NCI-H2029 treated with DMSO at 0.1 percent for 48 hours (cell line): ENCODE measurements at places on chromosomes 5 and 9.

- no peak for DNase-seq
Observed at GRCh38 chr9:125075997-125076396, 67.3 kb downstream of the SCAI start.

GRCh38 chr9:87875831-87876545, 6.7 kb upstream of the SPATA31E1 start:
- DNase-seq: no peak

- DNase-seq: no peak
Observed at GRCh38 chr9:129878291-129878690, 43.0 kb downstream of the USP20 start.

GRCh38 chr5:20029266-20029665, 41.3 kb upstream of the CDH18 start:
- DNase-seq: no peak

DNA sequence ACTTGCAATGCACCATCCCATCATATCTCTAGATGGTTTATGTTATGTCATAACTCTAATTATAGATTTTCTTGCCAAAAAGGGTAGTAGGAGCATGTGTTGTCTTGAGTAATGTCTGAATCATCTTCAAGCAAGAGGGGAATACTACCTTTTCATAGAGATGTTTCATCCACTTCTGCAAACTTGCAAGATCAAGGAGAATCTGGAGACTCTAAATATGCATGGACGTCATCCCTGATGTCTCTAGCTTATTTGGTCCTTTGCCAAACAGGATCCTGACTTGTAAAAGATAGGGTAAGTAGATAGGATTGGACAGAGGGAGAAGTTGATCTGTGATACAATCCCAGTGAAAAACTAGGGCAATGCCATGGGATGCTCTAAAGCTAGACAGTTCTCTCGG, 246.5 kb downstream of the DMRTA1 start:
- no peak for DNase-seq

GRCh38 chr5:52657247-52657645, 130.5 kb upstream of the ITGA1 start:
- DNase-seq: peak; percentile 57

DNA sequence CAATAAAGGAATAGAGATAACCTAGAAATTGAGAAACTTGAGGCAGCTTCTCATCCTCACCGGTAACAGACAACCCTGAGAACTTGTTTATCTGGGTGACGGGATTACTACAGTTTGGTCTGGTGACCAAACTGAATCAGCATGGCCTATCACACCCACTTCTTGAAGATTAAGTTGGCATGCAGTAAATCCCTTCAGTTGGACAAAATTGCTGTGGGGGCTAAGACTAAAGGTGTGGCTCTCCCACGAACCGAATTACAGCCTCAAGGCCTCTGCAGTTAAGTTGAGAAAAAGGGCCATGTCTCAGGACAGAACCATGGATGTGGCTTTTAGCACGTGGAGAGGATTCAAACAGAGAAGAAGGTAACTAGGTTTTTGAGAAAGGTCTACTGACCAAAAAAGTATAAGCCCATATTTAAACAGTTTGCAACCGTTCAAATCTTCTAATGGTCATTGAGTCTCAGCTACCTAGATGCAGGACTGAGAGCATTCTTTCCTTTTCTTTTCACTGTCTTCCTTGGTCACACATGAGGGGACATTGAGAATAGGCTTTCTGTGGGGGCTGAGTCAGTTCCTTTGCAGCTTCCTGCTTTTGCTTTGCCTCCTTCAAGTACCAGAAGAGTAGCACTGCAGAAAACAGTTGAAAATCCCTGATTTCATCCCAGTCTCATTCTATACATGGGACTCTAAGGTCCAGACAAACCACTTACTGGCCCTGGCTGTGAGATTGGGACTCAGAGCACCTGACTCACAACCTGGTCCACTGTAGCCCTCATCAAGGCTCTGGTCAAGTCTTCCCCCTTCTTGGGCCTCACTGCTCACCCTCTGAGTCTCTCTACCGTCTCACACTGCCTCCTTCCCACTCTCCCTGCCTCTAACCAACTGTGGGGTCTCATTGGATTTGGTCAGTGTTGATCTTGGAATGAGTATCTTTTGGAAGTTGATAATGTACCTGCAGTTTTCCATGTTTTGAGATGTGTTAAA, 30.9 kb downstream of the PDE6A start:
- DNase-seq: no peak

DNA sequence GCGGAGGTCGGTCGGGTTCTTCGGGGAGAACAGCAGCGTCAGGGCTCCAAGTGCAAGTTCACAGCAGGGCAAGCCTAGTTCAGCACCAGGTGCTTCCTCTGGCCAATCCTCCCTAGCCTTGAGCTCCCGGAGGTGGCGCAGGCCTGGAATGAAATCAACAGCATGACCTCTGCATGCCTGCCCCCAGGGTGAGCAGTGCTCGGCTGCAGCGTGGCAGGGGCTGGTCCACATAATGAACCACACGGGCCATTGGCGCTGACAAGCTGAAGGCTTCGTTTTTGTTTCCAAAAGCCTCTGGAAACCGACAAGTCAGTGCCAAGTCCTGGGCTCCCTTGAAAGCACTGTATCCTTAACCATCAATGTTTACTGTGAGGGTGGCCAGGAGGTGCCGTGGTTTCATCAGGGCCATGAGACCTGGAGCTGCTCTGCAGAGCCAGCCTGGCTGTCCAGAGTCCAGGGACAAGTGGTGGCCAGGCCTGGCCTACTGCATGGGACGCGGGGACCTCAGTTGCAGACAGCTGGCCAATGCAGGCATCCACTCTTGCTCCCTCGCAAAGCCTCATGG, 2.1 kb upstream of the INPP5E start:
- no peak for DNase-seq

GRCh38 chr5:127998950-127999615, 84.5 kb upstream of the SLC12A2 start:
- DNase-seq: no peak

GRCh38 chr9:96084331-96084734, 208.8 kb downstream of the ERCC6L2 start:
- no peak for DNase-seq

DNA sequence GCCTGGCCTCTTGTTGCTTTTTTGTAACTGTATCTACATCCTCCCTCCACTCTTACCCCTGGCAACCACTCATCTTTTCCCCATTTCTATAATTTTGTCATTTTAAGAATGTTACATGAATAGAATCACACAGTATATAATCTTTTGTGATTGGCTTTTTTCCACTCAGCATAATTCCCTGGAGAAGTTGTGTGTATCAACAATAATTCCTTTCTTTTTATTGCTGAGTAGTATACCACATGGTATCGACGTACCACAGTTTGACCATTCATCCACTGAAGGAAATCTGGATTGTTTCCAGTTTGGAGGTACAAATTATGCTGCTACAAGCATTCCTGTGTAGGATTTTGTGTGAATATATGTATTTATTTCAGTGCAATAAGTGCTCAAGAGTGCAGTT, 21.7 kb upstream of the ENTREP1 start:
- DNase-seq: no peak

DNA sequence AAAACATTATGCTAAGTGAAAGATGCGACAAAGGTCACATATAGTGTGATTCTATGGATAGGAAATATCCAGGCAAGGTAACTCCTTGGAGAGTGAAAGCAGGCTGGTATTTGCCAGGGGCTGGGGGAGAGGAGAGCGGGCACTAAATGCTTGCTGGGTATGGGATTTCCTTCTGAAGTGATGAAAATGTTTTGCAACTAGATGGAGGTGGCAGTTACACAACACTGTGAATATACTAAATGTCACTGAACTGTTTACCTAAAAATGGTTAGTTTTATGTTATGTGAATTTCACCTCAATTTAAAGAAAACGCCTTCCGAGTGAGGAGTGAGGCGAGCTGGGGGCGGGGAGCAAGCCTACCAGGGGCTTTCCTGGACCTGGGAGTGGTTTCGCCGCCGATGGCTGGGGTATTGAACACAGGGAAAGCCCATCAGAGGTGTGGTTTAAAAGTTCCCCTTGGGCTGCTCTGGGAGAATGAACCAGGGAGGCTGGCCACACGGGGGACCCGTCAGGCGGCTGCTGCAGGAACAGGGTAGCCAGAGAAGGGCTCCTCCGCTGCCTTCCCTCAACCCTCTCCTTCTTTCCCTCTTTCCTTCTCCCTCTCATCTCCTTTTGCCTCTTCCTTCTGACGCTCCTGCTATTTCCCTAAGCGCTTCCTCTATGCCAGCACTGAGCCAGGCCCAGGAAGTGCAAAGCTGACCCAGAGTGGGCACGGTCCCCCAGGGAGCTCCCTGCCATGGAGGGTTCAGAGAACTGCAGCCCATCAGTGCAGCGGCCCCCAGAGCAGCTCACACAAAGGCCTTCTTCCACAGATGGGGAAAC, 4.9 kb downstream of the AKNA start:
- no peak for DNase-seq

DNA sequence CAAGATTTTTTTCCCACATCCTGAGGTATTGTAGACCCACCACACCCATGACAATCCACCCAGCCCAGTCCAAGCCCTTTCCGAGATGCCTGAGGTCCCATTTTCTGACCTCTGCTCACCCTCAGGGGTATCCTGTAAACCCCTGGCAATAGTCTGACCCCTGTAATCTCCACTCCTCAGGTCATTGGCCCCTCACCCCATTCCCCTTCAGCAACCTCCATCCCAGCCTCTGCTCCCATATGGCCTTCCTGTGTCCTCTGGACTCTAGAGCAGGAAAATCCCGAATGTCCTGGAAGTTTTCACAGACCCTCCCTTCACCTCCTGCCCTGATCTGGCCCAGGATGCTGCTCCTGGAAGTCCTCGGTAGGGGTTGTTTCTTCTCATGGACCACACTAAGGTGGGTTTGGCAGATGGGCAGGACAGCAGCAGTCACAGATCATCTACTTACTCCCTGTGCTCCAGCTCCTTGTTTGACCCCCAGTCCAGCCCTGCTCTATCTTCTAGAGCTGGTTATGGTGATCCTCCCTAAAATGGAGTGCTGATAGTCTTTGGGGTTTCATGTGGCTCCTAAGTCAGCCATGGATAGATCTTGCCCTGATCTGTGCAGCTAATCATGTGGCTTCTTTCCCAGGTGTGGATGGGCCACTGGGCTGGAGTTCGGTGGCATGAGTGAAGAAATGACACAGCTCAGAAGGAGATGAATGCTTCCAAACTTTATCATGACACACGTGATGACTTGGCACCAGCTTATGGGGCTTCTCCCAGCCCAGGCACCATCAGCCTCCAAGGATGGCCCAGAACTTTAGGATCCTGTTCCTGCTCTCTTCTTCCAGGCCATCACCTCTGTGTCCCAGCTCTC, 12.0 kb upstream of the ACSL6 start:
- no peak for DNase-seq

DNA sequence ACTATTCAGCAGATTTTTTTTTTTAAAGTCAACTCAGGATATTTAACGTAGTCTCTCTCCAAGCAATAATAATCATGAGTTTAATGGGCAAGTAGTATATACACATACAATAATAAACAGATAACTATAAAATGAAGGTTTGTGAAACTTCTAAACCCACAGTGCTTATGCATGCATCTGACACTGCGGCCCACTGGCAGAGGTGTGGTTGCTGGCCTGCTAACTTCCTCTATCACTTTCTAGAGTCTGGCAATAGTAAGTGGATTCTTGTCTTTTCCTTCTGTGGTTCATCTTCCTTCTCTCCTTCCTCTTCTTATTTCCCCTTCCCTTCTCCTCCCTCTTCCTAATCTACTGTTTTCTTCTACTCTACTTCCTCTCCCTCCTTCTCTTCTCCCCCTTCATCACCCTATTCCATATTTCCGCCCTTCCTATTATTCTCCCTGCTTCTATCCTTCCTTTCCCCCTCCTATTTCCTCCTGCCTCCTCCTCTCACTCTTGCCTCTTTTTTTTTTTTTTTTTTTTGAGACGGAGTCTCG, 18.6 kb upstream of the AGXT2 start:
- no peak for DNase-seq
